ENCODE measurements at places on chromosomes 1 and 21.

- DNase-seq: no peak
Observed at GRCh38 chr1:62311473-62311943, 7.7 kb downstream of the KANK4 start.

- no peak for DNase-seq
Observed at GRCh38 chr1:241592273-241592958, 47.8 kb downstream of the CHML start.

DNA sequence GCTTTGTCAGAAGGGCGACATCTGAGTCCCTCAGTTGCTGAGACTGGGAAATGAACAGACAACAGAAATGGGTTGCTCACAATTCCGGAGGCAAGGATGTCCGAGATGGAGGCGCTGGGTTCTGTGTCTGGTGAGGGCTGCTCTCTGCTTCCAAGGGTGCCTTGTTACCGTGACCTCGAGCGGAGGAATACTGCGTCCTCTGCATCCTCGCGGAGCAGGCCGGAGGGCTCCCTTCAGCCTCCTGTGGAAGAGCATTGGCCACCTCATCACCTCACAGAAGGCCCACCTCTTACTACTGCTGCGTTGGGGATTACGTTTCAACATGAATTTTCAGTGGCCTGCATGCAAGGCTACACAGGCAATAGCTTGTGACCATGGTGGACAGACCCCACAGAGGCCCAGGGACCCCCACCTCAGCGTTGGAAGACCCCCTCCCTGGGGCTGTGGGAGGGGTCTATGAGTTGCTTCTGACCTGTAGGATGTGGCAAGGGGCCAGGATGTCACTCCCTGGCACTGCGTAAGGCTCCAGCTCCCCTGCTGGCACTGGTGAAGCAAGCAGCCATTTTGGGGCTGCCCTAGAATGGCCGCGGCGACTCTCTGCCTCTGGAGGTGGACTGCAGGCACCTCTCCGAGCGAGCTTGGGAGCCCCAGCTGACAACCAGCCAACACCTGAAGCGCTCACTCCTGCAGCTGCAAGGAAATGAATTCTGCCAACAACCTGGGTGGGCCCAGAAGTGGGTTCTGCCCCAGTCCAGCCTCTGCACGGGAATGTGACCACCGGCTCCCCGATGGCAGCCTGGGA, 36.3 kb upstream of the COL6A1 start:
- DNase-seq: no peak

DNA sequence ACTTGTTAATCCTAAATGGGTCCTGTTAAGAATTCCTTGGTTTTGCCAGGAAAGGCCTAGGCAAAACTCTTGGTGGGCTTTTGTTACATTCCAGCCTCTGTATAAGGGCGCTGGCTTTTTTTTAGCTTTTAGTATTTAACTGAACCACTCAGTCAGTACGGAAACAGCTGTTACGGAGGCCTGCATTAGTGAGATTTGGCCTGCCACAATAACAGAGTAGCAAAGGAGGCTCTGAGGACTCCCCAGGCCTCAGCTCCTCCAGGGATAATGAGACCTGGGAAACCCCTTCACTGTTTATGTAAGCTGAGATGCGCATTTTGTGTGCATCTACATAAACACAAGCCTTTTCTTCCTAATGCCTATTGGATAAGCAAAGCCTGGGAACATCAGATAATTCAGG, 210.2 kb downstream of the APP start:
- no peak for DNase-seq

DNA sequence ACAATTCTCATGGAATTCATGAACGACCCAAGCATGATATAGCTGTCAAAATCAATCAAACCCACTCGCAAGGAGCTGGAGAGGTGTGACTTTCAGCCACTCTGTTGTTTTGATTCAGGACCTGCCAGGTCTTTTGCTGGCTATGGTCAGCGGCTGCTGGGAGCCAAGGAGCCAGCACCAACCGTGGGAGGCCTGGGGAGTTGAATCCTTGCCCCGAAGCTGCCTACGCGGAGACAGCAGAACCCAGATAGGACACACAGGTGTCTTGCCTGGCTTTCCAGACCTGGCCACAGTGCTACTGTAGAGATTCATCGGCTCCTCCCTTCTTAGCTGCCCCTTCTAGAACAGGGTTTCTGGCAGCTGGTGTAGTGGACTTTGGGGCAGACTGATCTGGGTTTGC, 42.7 kb downstream of the ZSCAN20 start:
- no peak for DNase-seq

DNA sequence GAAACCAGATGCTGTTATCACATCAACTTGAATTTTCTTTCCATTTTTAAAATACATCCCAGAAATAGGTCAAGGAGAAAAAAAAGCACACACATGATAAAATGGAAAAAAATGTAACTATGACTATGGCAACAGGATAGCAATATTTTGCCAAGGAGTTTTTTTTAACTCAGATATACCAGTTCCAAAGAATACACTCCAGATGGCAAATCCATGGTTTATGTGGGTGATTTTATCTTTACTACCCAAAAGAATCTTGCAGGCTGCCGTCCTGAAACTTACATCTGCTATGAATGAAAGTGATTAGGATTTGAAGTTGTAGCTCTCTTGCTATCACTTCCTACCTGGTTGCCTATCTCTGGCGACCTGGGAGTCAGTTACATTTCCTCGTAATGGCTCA, 91.0 kb upstream of the PLPPR4 start:
- no peak for DNase-seq

DNA sequence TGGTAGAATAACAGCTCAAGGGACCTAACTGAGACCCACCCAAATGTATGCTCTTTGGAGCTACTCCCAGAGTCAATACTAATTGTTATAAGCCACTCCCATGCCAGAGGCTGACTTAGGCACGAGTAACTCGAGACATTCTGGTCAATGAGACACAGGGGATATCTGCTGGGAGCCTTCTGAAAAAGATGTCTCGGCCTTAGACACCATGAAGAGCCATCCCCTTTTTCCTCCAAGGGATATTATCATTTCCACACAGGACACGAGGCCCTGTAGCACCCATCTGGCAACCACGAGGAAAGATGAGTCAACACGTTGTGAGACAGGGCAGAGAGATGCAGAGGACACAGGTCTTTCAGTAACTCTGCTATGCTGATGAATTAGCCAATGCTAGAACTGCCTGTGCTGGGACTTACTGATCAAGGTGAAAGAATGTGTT, 30.7 kb downstream of the ITPKB start:
- DNase-seq: peak; percentile 53

- DNase-seq: no peak
Observed at GRCh38 chr1:91768786-91769725, 116.9 kb downstream of the TGFBR3 start.
